Forelimb muscle (tissue), 1 donor: ENCODE measurements at places on chromosomes 7 and 10.

GRCh38 chr10:69968830-69969229, 83.8 kb upstream of the MACROH2A2 start:
- DNase-seq, result no peak

GRCh38 chr10:119136084-119136483, 29.4 kb downstream of the SFXN4 start:
- no peak for DNase-seq

GRCh38 chr10:78441010-78441409, 407.3 kb downstream of the RPS24 start:
- DNase-seq, result no peak

DNA sequence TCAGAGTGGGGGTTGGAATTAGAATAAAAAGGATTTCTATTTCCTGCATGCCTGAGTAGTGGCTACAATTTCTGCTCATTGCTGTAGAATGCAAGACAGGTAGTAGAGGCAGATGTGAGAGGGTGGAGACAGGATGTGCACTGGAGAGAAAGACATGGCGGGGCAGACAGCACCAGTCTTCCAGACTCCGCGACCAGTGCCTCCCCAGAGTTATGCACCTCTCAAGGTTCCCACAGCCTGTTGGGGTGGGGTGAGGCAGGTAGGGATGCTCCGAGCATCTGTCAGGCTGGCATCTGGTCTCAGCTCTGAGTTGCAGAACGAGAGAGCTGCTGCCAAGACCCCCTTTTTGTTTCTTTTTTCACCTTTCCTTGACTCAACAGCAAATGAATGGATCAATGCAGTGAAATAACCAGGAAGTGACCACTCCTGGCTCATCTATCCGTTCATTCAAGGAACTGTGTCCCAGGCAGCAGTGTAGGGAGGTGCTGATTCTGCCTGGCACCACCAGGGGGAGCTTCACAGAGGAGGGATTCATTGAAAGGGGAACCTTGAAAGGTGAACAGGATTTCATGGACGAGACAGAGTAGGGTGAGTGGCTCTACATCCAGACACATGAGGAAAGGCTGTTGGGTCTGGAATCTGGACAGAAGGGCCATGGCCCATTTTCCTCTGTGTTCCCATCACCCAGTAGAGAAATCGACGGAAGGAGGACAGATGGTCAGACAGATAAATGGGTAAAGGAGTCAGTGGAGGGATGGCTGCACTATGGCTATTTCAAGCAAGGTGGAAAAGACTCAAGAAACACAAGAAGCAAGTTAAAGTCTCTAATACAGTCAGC, 17.2 kb upstream of the SLC18A3 start:
- DNase-seq, result no peak

- DNase-seq, result no peak
Measured at GRCh38 chr10:131264110-131264788, 47.3 kb downstream of the TCERG1L start.
